ENCODE measurements at places on chromosomes 6 and 20.

GRCh38 chr6:72890233-72890632, 268.4 kb downstream of the KCNQ5 start:
- DNase-seq = no peak

DNA sequence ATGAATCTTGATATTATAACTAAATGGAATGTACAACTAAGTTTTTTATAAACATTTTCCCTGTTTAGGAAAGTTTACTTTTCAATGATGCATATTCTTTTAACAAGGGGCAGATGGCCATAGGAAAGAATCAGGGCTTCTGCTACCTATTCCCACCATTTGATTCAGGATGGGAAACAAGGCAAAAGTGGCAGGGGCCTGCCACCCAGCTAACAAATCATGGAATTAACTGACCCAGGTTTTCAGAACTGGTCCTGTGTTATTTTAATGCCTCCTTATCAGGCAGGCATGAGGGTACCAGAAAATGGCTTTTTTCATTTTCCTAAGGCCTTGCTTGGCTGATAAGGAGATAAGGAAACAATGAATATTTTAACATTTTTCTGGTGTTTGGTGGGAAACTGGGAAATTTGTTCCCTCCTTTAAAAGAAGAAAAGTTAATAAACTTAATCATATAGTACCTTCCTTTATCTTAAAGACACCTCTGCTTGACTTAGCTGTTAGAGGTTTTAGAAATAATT, 6.7 kb downstream of the POU3F2 start:
- DNase-seq = no peak

- no peak for DNase-seq
Observed at GRCh38 chr6:148693882-148694484, 52.8 kb upstream of the UST start.

DNA sequence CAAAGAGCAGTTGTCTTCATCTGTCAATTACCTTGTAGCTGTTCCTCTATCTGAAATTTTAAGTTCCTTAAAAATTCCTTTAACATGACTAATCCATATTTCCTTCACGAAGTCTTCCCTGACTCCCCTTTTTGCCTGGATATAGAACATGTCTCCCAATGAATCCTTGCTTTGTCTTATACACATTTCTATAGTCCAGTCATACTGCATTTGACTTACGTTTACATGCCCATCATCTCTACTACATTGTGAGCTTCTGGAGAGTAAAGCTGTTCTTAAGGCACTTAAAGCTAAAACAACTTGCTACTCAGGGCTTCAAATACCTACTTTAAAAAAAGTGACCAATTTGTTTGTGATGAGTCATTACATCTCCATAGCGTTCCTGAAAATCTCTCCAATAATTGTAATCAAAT, 4.9 kb downstream of the REV3L start:
- no peak for DNase-seq

- no peak for DNase-seq
Observed at GRCh38 chr6:151430886-151431285, 21.0 kb downstream of the RMND1 start.

DNA sequence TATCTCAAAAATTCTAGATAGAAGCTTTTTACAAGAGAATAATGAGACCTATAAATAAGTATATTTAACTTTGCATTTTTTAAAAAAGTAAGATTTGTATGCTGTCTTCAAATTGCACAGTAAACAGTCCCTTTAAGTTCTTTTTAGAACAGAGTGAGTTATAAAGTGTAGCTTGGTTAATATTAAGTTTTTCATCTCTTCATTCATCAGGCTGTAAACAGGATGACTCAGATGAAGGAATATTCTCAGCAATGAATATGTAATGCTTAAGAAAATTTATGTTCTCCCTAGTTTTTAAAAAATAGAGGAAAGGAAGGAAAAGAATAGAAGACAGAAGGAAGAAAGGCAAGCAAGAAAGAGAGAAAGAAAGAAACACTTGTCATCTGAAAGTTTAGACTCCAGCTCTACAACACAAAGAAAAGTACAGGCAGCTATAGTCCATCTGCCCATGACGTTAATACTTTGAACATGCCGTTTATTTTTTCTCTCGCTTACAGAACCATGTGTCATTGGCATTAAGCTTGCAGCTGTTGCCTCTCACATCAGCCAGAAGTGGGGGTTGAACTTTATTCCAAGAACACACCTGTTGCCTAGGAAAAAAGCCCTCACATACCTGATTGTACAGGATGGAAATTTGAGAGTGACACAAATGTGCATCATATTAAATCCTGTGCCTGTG, 36.1 kb downstream of the CAP2 start:
- DNase-seq = no peak

GRCh38 chr6:107972413-107973096, 14.5 kb upstream of the SEC63 start:
- no peak for DNase-seq

- DNase-seq = no peak
Observed at GRCh38 chr6:115753446-115753845, 307.2 kb downstream of the FRK start.

- no peak for DNase-seq
Observed at GRCh38 chr20:32080783-32081182, 28.7 kb upstream of the TM9SF4 start.

- DNase-seq = no peak
Observed at GRCh38 chr20:25608774-25609173, 15.0 kb downstream of the NANP start.

DNA sequence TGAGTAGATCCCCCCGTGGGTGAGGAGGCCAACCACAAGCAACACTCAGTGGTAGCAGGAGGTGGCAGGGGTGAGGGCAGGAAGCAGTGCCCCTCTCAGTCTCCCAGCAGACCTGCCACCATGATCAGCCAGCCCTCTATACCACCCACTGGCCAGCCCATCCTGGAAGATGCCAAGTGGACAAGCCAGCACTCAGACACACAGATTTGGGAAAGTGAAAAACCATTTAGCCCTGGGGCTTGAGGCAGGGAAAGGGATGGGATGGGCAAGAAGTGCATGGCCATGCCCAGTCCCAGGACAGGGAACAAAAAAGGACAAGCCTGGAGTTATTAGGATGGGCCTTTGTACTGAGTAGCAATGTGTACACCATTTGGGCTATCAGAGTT, 76.9 kb downstream of the HFE start:
- no peak for DNase-seq

GRCh38 chr6:84161190-84161589, 66.3 kb downstream of the CEP162 start:
- no peak for DNase-seq

GRCh38 chr6:44608175-44608574, 220.7 kb downstream of the CDC5L start:
- DNase-seq = no peak

GRCh38 chr6:32192608-32193039, at the start of gene GPSM3:
Gene GPSM3, minus strand, starts transcription at chr6:32192643. Its CDS starts 130 bp downstream, at chr6:32192513.
- peak; percentile 21 for DNase-seq

DNA sequence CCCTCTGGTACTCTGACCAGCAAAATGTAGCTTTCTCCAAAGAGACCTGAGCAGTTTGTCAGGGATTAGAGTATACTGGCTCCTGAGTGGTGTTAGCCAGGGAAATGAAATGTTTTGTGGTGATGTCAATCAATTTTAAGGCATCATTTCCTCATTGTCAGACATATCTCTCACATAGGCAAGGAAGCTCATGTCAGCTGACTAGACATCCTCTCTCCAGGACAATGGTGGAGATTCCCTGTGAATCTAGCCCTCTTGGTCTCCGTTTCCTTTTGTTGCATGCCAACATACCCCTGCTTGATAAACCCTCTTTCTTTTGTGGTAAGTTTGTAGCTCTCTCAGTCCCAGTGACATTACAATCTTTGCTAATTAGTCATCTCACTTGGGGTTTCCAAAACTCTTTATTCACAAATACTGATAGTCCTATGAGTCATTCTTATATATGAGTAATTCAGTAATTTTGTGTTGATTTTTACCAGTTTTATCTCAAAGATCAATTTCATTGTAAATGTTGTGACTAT, 135.6 kb upstream of the PTPRK start:
- DNase-seq = no peak

DNA sequence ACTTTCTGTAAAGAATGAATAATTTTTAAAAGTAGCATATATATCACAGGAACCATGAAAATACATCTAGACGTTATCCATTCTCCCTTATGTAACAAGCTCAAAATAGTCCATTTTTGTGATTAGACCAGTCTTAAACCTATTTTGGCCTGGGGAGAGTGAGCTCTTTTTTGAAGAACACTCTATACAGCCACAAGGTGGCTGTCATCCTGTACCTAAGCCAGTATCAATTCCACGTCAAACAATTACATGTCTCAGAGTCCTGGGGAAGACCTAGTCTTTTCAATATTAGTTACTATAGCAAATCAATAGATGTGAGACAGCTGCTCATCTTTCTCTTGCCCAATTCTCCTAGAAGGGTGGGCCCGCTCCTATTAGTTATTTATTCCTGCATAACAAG, 28.4 kb downstream of the FBXO5 start:
- DNase-seq = no peak

DNA sequence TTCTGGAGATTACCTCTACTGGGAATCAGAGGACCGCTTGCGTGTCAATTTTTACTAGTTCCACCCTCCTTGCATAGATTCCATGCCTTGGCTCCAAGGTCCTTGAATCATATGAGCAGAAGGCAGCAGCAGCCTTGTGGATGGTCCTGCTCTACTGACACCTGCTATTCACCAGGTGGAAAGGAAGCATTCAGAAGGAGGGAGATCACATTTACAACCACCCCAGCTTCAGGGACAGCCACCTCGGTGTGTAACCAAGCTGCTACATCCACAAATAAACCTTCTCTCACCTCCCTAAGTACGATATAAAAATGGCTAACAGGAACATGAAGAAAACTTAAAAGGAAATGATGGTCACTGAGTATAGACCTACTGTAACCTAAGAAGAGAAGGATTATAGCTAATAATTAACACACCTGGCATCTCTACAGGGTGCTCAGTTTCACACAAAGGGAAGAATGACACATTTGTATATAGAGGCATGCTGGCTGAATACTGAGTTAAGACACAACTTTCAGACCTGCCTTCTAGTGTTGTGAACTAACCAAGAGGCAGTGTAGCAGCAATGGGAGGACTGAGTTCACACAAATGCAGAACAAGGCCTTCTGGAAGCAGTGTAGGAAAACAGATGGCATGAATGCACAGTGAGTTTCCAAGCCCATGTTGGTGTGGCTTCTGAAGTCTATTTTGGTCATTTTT, 46.3 kb upstream of the SRPK1 start:
- DNase-seq = no peak

DNA sequence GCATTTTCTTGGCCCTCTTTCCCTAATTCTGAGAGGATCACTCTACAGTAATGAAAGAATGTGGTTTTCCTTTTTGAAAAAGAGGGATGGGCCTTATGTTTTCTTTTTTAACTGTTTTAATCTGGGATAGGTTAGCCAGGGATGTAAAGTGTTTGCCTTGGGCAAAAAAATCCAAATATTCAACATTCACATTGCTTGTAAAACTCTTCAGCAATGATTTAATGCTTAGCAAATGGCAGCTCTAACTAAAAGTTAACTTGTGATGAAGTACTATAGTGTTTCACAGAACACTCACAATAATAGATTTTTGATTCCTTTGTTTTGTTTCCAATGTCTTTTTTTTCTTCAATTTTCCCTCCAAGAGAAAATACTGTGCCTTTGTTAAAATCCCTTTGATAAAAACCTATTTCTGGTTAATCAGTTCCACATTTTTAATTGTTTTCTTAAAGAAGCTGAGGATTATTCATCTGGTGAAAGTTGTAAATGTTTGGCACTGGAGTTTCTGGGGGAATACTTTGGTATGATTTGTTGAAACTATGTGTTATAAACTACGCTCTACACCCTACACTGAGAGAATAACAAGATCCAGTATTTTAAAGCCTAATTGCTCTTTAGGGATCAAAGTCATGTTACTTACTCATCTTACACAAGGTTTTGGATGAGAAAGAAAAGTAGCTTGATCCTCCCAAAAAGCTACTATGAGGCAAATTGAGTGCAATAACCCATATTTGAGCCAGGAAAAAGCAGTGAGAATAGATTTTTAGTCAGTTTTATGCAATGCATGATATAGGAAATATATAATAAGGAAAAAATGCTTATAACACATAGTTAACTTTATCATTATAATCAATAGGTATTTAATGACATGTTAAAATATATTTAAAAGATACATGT, 335.8 kb downstream of the EPHA7 start:
- DNase-seq = no peak

DNA sequence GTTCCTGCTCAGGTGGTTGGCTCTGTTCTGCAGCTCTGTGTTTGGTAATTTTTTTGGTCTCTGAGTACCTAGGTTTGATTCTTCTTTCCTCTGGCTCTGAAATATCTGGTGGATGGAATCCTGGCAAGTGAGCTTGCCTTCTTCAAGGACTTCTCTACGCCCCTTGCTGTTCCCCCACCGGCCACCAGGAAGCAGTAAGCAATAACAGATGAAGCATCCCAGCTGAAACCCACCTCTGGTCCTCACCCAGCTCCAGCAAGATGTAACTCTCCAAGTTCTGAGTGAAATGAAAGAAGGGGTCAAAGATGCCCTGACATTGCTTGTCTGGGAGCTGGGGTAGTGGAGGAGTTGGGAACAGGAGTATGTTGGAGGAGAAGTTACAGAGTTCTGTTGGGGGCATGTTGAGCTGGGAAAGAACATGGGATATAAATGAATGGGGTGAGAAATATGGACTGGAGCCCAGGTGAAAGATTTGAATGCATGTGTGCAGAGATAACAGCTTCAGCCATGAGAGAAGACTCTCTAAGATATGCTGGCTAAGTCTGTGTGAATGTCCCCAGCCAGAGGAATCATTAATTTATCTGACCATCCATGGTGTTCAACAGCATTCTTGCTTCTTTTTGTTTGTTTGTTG, 51.3 kb upstream of the GLP1R start:
- DNase-seq = no peak

GRCh38 chr6:97995158-97995557, 712.1 kb upstream of the MMS22L start:
- no peak for DNase-seq

DNA sequence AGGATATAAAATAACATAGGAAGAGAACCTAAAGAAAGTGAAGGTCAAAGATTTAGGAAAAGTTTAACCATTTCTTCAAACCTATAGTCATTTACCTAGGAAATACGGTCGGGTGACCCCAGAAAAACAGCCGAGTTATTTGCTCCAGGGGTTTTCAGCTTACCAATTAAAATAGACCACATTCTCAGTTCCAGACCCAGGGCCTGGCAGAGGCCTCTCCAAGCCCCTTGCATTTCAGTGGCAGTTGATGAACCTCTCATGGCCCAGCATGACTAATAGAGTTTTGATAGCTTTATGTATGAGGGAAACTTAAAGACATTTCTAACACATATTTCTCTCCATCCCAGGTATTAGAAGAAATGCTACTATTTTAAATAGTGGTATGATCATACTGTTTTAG, 113.5 kb downstream of the OGFRL1 start:
- no peak for DNase-seq
